CD4-positive, alpha-beta T cell treated with Interleukin-4 for 4 hours (primary cell): ENCODE measurements at places on chromosomes 11 and 22.

DNA sequence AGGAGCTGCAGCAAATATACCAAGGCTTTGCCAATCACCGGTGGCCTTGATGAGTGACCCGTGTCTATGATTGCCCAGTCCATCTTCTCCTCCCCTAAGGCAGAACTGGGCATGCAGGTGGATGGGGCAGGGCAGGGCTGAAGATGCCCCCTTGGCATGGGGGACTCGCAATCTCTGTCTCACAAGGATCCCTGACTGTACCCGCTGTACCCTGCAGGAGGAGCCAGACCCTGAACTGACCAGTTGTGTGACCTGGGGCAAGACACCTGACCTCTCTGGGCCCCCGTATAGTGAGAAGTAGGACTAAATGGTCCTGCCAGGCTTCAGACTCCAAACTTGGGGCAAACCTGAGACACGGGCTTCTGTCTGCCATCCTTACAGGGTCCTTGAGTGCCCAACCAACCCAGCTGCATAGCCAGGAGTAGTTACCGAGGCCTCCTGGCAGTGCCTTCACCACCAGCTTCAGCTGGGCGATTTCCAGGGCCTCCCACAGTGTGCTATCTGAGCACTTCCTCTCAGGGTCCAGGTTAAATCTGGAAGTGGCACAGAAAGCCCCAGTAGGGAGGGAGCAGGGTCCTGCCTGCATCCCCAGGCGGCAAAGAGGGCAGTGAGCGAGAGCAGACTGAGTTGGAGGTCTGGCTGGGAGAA, 6.4 kb upstream of the KCNJ11 start:
- DNase-seq = no peak

- DNase-seq = no peak
These were observed 63.0 kb downstream of the SGSM1 start for GRCh38 chr22:24868979-24869378.

GRCh38 chr11:61510166-61510919, 1.8 kb downstream of the LRRC10B start:
- DNase-seq = no peak

DNA sequence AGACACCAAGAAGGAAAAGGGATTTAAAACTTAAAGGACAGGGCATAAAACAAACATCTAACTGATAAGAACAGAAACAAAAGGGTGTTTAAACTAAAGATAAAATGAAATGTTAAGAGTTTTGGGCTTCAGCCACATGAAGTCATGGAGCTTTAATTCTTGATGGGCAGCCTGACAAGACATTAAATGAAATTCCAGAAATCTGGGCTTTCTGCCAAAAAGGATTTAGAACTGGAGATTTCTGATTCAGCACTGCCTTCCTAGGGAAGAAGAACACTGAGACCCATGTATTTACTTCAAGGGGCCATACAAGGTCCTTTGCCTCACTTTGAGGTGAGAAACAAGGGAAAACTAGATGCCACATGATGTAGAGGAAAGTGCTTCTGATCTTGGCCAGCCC, 355.9 kb upstream of the RAG2 start:
- DNase-seq = no peak

- DNase-seq = peak; percentile 73
These were observed 45.9 kb downstream of the ZNF143 start for GRCh38 chr11:9506489-9507276.
